ENCODE measurements at places on chromosomes 3 and 15. TPM values are rescaled to one million over a fixed set of nuclear protein-coding genes. Genes with fewer than 3 reads are reported as not detected.

DNA sequence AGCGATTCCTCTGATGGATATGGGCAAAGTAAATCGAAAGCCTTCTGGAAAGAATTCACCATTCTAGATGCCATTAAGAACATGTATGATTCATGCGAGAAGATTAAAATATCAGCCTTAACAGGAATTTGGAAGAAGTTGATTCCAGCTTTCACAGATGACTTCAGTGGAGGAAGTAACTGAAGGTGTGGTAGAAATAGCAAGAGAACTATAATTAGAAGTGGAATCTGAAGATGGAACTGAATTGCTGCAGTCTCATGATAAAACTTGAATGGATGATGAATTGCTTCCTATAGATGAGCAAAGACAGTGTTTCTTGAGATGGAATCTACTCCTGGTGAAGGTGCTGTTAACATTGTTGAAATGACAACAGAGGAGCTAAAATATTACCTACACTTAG is 30.1 kb upstream of the TBC1D23 start:
- DNase-seq, result no peak
- no peak overlapping the region for H3K4me3 ChIP-seq
- no peak overlapping the region for H3K27ac ChIP-seq
- no peaks in the 10 kb centered on the region for H3K4me1 ChIP-seq
- H3K27me3 ChIP-seq, result no peaks in the 10 kb centered on the region
- H3K36me3 ChIP-seq, result no peaks in the 10 kb centered on the region

GRCh38 chr3:47612178-47612577 is 33.5 kb upstream of the CSPG5 start:
- DNase-seq, result no peak
- H3K4me3 ChIP-seq, result no peak overlapping the region
- H3K27ac ChIP-seq, result peak overlapping the region; percentile 23
- peaks cover 27% of the 10 kb centered on the region for H3K4me1 ChIP-seq
- H3K36me3 ChIP-seq, result peaks cover 20% of the 10 kb centered on the region

DNA sequence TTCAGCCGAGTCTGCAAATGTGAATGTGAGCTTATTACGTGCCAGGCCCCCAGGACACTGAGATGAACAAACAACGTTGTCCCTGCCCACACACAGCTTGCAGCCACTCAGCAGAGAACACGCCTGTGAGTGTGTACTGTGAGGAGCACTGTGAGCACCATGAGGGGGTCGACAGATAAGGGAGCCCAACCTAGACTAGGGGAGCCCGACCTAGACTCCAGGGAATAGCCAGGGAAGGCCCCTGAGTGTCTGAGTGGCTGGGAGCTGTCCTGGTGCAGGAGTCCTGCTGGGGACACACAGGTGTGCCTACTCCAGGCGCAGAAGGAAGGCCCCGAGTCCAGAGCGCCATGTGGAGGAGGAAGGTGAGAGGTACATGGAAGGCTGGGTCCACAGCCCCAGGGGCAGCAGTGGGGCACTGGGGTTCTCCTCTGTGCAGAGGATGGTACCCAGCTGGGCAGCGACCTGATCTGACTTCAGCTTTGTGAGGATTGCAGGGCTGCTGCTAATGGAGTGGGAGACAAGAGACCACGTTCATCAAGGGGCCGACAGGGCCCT is 36.5 kb downstream of the MGLL start:
- no peaks in the 10 kb centered on the region for H3K36me3 ChIP-seq
- H3K4me1 ChIP-seq, result no peaks in the 10 kb centered on the region
- H3K27ac ChIP-seq, result peak overlapping the region; percentile 33
- no peak overlapping the region for H3K4me3 ChIP-seq

GRCh38 chr3:149534671-149535332 is 60.3 kb downstream of the TM4SF4 start:
- H3K27ac ChIP-seq, result peak overlapping the region; percentile 53
- H3K4me3 ChIP-seq, result no peak overlapping the region
- H3K4me1 ChIP-seq, result peaks cover 69% of the 10 kb centered on the region

DNA sequence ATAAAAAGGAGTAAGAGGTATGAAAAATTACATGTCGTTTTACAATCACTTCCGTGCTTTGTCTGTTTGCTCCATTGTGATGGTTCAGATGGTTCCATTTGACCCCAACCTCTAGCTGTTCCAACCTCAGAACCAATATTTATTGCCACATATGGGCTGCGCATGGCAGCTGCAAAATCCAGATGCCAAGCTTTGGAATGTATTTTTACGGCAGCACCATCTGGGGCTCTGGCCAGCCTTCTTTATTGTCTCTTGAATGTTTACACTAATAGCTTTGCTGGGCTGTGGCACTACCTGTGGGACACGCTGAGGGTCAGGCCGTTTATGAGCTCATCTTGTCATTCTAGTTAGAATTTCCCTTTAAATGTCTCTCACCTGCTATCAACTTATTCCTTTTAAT is 219.8 kb downstream of the ROBO2 start:
- no peak for DNase-seq
- H3K4me1 ChIP-seq, result no peaks in the 10 kb centered on the region
- H3K4me3 ChIP-seq, result no peak overlapping the region
- no peaks in the 10 kb centered on the region for H3K36me3 ChIP-seq
- H3K27ac ChIP-seq, result no peak overlapping the region

FAM107A gene
- 80.7 TPM for total RNA-seq

DNA sequence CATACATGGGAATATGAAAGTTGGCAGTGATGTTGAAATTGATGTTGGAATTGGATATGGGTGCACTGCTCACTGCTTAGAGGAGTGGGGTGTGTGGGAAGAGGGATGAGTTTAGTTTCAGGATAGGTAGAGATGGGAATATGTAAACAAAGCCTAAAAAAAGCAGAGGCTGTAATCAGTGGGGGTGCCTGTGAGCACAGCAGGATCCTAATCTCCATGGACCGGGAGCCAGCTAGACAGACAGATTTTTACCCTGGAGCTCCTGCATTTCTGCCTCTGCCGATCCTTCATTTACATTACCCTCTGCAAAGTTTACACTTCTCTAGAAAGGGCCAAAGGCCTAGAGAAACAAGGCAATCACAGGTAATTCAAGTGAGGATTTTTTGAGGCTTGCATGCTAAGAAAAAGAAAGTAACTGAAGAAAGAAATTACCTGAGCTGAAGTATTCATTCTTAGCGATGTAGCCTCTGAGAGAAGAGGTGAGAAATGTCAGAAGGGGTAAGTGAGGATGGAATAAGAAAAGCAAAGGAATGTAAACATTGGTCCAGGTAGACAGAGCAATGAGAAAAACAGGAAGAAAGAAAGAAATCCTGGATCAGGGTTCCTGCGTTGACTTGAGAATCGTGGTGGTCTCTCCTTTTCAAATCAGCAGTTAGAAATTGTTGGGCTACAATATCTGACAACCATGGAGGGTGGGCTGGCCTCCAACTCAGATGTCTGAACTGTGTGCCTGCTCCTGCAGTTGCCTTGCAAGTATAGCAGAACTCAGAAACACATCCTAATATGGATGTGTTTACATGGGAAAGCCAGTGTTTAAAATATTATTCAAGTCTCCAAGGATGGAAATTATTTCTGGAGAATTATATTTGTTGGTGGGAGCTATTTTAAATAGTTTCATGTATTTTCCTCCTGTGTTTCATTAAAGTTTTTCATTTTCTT is 79.8 kb downstream of the CRTC3 start:
- H3K36me3 ChIP-seq, result peaks cover 30% of the 10 kb centered on the region
- H3K27me3 ChIP-seq, result no peaks in the 10 kb centered on the region
- H3K27ac ChIP-seq, result peak overlapping the region; percentile 10
- no peak overlapping the region for H3K4me3 ChIP-seq
- no peak for DNase-seq
- H3K4me1 ChIP-seq, result no peaks in the 10 kb centered on the region

All from right atrium auricular region (tissue), 2 donors.